Mesothelial cell of epicardium (in vitro differentiated cells): ENCODE measurements at places on chromosomes 11 and 22.

- DNase-seq, result no peak
Observed at GRCh38 chr11:32902089-32902665, 9.6 kb downstream of the QSER1 start.

DNA sequence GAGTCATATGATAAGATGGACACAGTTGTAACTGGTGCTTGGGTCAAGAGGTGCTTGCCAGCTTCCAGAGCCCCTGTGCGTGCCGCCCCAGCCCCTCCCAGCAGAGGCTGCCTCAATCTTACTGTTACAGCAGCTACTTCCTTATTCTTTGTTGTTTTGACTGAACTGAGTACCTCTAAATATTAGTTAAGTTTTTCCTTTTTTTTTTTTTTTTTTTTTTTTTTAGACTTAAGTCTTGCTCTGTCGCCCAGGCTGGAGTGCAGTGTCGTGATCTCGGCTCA is 8.8 kb downstream of the ZBED4 start:
- no peak for DNase-seq

GRCh38 chr11:77748266-77748665 is 72.3 kb downstream of the RSF1 start:
- DNase-seq, result no peak

GRCh38 chr11:108847298-108847990 is 182.6 kb downstream of the DDX10 start:
- no peak for DNase-seq

- no peak for DNase-seq
Observed at GRCh38 chr11:129252621-129253020, 60.5 kb upstream of the ARHGAP32 start.

DNA sequence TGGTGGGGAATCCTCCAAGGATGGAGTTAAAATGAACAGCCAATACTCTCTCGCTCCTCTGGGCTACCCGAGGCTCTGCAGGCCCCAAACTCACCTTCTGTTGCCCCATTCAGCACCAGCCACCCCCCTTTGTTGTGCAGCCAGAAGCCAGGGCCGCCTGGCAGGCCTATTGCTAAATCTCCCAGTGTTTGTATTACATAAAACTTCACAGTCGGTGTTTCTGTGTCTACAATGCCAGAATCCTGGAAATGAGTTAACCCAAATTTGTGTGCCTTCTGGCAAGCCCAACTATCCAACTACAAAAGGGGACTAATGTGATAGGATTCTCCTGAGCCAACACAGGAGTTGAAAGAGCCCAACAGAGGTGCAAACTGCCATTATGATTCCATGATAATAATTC is 9.3 kb downstream of the KCNJ5 start:
- no peak for DNase-seq

DNA sequence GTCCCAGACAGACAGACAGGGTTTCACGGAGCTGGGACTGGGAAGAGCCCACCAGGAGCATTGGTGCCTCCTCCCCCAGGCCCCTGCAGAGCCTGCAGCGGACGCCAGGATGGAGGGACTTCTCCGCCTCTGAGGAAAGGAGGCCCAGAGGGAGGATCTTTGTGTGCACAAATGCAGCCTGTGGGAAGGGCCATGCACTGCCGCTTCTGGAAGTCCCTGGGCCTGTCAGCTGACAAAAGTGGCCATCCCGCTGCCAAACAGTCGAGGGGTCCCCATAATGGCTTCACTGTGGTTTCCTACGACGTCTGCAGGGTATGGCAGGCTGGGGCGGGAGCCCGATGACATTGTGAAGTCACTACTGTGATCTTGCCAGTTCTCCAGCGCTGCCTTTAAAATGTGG is 73.8 kb downstream of the TP53I11 start:
- DNase-seq, result no peak

DNA sequence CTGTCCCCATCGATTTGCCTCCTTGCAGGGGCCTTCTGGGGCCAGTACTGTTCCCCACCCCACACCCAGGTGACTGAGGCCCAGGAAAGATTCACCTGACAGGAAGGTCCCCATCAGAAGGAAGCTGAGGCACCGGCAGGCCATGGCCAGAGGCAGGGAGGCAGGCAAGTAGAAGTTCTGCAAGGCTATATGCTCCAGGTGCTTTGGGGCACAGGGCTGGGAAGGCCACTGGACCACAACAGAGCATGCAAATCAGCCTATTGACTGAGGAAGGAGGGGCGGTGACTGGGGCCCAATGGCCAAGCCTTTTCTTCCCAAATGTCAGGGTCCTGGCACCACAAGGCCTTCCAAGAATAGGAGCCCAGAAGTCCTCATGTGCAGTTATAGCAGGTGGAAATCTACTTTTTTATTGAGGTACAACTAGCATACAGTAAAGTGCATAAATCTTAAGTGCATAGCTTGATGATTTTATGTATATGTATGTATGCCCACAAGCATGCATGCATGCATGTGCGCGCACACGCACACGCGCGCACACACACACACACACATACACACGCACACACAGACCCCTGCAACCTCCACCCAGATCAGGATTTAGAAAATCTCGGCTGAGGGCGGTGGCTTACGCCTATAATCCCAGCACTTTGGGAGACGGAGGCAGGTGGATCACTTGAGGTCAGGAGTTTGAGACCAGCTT is at the start of gene VPREB3:
Gene VPREB3 (minus strand): TSS at position 206 of the 700 bp plus-strand sequence. CDS start 62 bp downstream, at position 144.
- no peak for DNase-seq

DNA sequence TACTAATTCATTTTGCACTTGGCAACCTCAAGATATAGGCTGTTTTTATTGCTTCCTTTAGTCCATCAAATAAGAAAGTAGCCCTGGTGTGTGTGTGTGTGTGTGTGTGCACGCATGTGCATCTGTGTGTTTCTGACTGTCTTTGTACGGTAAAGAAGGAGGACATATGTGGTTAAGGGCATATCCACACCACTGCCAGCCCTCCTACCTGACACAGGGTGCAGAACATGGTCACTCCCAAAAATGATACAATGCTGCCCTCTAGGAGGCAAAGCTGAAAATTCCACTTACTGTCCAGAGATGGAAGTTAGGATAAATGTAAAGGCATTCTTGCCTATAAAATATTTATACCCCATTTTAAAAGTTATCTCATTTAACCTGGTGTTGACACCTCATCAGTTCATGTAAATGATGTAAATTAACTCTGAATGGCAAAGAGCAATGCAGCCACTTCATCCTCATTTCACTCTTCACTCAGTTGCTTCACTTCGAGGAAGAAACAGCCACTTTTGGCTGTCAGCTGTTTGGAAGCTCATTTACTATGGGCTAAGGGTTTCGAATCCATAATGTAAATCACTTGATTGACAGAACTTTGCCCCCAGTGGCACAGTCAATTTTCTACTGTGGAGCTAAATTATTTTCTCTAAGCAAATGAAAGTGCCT is 83.1 kb upstream of the MTNR1B start:
- peak; percentile 52 for DNase-seq

DNA sequence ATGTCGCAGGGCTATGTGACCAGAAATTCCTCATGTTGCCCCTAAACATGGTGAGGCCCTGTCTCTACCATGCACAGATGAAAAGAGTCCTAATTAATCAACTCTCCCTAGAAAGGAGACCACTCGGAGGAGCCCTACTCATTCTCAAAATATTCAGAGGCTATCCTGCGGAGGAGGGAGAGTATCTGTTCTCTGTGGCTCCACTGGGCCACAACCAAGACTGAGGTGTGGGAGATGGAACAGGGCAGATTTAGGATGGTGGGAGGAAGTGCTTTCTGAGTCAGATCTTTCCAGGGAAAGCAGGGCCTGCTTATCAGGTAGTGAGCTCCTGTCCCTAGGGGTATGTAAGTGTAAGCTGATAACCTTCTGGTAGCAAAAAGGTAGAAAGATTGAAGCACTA is 37.0 kb upstream of the PRDM11 start:
- no peak for DNase-seq

- no peak for DNase-seq
Observed at GRCh38 chr11:72088076-72088808, 7.6 kb downstream of the LRRC51 start.

DNA sequence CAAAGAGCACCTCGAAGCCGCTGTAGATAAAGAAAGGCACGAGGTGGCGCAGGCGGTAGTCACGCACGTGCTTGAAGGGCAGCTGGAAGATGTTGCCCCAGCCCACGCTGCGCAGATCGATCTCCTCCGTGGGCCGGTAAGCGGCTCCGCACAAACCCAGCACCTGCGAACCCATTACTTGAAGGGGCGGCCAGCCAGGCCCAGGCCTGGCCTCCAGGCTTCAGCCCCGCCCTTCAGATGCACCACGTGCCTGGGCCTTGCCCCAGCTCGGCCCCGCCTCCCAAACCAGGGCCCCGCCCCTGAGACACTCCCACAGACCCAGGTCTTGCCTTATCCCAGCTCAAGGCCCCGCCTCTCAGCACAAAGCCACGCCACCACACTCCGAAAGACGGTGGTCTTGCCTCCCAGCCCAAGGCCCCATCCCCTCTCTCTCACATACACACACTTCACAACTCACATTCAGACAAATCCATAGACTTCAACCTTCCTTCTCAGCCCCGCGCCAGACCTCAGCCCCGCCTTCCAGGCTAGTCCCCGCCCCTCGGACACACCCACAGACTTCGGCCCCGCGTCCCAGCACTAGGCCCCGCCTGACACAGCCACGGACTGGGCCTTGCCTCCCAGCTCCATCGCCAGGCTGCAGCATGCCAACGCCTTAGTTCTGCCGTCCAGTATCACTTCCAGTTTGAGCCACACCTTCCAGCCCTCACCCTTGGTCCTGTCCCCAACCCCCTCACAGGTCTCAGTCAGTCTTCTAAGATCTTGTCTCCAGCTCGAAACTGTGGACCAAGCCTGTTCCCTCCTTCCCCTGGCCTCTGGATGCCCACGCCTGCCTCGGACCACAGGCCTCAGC is 7.0 kb downstream of the UNC93B1 start:
- DNase-seq, result no peak

GRCh38 chr11:7473717-7474116 is 11.6 kb upstream of the OLFML1 start:
- DNase-seq, result no peak

DNA sequence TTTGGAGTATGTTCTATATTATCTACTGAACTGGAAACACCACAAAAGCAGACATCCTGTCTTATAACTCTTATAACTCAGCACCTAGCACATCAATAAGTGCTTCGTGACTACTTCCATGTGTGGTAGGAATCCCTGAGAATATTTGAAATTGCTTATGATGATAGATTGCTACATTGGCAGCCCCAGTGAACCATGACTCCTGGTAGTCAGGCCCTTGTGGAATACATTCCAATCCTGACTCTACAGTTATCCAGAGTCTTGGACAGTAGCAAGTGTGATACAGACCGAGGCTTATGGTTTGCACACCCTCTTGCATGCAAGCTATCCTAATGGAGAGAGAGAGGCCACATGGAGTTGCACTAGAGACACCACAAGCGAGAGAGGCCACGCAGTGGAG is 59.5 kb upstream of the PHF21A start:
- no peak for DNase-seq

DNA sequence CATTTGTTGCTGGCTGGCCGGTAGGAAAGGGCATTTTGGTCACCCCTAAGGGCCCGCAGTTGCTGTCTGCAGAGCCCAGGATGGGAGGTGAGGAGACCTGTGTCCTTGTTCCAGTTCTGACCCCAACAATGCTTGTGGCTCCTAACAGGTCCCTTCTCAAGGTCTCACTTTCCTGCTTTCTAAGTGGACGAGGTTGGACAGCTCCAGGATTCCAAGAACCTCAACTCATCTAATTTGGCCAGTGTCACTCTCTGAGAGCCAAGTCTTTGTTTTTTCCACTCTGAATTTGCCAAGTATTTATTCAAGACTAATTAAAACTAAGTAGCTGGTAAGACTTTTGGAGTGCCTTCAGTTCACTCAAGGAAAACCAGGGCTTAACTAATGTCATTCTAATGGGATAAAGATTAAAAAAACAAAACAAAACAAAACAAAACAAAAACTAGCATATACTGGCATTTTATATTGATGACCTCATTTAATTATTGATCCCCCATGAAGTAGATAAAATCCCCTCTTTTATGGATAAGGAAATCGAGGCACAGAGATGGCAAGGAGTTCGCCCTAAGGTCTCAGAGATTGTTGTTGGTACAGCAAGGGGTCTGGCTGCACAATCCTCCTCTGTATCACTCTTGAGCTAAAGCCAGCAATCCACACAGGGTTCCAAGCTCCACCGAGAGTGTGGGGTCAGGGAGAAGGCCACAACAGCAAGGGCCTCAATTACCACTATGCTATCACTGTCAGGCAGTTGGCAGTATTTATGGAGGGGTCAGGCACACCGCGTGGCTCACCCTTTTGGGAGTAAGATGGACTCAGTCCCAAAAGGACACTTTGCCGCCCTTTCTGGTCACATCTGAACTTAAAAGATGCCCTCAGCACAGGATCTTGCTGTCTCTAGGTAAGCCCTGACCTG is 8.1 kb downstream of the SGSM1 start:
- DNase-seq, result no peak

DNA sequence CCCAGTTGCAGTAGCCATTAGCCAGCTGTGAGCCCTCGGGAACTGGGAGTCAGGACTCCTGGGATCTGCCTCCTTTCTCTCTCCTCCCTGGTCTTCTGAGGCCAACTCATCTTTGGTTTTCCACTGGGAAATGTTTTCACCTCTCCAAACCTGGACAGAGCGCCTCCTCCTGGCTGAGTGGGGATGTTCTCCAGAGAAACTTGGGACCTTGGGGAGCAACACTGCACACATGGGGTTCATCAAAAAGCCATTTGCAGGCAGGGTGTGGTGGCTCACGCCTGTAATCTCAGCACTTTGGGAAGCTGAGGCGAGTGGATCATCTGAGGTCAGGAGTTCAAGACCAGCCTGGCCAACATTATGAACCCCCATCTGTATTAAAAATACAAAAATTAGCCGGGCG is 145.4 kb downstream of the NECTIN1 start:
- no peak for DNase-seq

- DNase-seq, result peak; percentile 73
Observed at GRCh38 chr11:128884703-128885338, 6.3 kb upstream of the KCNJ5 start.

DNA sequence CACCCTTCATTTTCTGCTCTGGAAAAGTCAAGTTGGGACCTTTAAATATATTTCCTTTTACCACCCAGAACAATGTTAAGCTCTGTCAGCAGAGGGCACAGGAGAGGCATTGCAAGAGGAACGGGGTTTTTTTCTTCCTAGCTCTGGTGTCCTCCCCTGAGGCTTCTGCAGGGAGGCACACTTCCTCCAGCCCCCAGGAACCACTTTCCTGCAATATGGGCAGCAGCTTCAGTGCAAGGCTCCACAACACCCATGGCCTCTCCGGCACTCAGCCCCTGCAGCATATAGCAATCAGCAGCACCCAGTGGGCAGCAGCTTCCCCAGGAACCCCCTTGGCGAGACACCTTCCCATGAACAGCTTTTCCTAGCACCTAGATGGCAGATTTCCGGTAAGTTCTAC is 101.4 kb downstream of the SYT9 start:
- no peak for DNase-seq

DNA sequence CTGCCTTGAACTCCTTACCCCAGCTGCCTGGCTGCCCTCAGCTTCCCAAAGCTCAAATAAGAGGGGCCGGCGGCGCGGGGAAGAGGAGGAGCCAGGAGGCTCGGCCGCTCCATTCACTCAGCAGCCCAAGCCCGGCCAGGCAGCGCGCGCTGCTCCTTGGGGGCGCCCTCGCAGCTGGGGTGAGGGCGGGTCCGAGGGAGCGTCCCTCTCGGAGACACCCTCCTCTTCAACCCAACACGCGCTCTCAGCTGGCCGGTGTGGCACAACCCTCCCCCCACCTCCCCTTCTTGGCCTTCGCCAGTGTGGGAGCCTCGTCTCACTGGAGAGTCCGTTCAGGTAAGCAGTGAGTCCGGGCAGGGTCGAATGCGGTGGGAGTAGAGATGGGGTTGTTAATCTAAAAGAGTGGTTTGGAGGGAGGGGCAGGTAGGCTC is at the start of gene WT1:
Gene WT1 (minus strand): TSS at position 29 of the 431 bp plus-strand sequence.
- DNase-seq, result peak; percentile 80
